ENCODE measurements at places on chromosomes 5 and 9.

DNA sequence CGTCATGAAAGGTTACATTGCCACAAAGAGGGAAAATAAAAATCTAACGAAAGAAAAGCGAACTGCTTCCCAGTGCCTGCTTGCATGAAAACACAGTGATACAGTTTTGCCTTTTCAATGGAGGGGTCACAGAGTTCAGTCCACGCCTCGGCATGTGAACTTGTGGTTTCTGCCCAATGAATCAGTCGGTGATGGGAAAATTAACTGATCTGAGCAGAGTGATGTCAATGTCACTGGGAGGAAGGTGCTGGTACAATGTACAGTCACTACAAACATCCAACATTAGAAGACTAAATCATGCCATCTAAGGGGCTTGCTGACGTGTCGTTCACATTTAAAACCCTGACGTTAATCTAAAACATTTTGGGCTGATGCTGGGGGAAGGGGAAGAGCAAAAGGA lies 151.8 kb upstream of the MSX2 start:
- no peak for DNase-seq

- no peak for DNase-seq
Measured at GRCh38 chr9:37042421-37042820, 8.4 kb upstream of the PAX5 start.

DNA sequence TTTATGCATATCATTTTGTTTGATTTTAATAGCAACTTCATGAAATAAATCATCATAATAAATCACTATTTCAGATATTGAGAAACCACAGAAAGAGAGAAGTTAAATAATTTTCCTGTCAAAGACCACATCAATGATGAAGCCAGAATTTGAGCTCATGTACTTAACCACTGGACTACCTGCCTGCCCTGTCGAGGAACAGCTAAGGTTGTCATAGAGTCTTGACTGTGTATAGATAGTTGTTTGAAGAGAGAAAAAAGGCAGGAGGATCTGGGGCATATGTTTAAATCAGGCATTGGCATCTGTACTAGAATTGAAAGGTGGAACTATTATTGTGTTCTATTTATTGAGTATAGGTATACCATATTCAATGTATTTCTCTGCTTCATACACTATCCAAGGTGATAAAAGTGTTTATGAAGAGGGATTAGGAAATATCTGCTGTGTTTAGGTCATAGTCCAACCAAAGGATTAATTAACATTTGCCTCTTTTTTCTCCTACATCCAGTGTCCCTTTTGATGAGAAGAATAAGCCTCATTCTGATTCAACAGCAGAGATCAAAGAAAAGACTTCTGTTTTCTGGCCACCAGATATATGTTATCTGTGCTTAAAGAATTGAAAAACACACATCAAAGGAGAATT lies 37.3 kb upstream of the CDKN2B start:
- no peak for DNase-seq

GRCh38 chr9:134618833-134619447 lies 22.7 kb upstream of the COL5A1 start:
- DNase-seq, result no peak

- DNase-seq, result no peak
Measured at GRCh38 chr9:22065431-22066200, 56.5 kb upstream of the CDKN2B start.

DNA sequence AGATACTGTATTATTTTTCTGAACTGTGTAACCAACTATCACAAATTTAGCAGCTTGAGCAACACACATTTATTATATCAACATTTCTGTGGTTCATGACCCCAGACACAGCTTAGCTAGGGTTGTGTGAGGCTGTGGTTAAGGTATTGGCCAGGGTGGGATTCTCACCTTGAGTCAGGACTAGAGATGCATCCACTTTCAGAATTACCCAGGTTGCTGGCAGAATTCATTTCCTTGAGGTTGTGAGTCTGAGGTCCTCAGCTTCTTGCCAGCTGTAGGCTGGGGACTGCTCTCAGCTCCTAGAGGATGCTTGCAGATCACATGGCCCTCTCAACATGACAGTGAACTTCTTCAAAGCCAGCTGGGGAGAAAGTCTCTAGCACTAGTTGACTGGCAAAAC lies 122.5 kb upstream of the RASGRF2 start:
- DNase-seq, result peak; percentile 15

GRCh38 chr5:8857051-8857450 lies 688.8 kb downstream of the SEMA5A start:
- DNase-seq, result no peak

GRCh38 chr9:115717711-115718173 lies 435.8 kb upstream of the PAPPA start:
- no peak for DNase-seq

DNA sequence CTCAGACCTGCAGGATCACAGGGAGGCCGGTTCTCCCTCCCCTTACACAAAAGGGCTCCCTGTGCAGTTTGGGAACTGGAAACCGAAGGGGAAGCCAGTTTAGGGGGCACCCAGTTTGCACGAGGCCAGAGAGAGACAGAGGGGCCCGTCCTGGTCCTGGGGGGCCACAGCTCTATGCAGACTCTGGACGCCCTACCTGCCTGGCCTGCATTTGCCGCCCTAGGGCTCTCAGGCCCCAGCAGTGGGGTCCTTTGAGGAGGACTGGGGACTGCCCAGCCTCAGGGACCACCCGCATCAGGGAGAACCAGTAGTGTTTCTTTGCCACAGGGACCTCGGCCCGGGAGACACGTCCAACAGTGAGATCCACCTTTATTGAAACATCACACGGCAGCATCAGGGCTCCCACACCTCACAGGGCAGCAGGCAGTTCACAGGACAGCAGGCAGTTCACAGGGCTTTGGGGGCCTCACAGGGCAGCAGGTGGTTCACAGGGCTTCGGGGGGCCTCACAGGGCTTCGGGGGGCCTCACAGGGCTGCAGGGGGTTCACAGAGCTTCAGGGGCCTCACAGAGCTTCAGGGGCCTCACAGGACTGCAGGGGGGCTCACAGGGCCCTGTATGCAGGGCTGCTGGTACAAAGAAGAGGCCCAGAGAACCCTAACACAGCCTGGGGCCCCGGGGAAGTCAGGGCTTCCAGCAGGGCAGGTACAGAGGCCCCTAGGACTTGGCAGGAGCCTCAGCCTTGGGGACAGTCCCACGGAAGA lies 648 bp upstream of the NSMF start:
- peak; percentile 36 for DNase-seq

DNA sequence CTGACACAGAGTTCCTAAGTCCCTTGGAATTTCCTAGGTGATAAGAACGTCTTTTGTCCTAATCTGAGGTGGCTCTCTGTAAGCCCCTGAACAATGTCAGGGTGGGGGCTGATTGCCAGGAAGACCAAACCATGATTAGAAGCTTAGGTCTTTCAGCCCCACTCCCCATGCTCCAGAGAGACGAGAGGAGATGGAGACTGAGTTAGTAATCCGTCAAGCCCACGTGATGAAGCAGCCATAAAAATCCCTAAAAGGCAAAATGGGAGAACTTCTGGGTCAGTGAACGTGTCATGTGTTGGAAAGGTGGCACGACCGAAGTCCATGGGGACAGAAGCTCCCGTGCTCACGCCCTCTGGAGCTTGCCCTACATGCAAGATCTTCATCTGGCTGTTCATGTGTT lies 85.6 kb downstream of the RAD23B start:
- no peak for DNase-seq

- DNase-seq, result peak; percentile 29
Measured at GRCh38 chr5:119435436-119436132, 16.7 kb upstream of the HSD17B4 start.

DNA sequence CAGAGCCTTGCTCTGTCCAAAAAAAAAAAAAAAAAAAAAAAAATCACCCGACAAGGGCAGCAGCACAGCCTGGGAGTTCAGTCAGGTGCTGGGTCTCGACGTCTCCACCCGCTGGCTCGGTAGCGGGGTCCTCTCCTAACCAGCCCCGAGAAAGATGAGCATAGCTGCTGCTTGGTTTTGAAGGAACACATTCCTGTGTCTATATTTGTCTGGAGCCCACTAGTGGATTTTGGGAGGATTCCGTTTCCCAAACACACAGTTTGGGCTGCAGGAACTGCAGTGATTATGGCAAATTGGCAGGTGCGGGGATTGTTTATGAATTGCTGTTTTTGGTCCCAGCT lies 1.2 kb downstream of the OTULINL start:
- DNase-seq, result no peak

GRCh38 chr5:168315416-168316138 lies 24.1 kb downstream of the WWC1 start:
- no peak for DNase-seq

DNA sequence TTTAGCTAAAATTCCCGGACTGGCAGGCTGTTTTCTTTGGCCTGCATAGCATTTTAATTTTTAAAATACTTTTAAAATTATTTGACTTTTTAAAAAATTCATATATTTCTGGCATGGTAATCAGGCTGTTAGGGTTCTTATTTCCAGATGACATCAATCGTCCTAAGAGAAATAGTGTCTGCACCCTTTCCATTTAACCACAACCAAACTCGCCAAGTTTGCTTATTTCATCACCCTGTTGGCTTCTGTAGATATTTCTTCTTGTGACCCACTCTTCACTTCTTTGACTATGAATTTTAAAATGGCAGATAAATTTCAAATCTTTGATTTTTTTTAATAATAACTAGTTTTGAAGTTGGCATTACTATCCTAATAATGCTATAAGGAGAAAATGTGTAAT lies 675.7 kb upstream of the FTMT start:
- DNase-seq, result no peak

DNA sequence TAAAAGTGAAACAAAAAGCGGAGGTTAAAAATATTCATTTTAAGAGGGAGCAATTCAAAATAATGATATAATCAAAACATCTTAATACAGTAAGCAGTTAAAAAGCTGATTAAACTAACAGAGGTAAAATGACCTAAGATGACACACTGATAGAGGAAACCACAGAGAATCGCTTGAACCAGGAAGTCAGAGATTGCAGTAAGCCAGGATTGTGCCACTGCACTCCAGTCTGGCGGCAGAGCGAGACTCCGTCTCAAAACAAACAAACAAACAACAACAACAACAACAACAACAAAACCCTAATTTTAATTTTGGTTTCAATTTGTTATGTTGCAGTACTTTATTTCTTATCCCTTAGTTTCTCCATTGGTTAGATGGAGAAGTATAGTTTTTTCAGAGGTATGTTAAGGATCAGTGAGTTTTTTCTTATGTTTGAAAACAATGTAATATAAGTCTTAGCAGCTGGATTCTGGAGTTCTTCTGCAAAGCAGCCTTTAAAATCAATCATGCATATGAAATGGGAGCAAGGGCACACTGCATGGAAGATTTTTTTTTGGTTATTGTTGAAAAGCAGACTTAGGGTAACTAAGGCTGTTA lies 58.5 kb downstream of the MLANA start:
- DNase-seq, result no peak

DNA sequence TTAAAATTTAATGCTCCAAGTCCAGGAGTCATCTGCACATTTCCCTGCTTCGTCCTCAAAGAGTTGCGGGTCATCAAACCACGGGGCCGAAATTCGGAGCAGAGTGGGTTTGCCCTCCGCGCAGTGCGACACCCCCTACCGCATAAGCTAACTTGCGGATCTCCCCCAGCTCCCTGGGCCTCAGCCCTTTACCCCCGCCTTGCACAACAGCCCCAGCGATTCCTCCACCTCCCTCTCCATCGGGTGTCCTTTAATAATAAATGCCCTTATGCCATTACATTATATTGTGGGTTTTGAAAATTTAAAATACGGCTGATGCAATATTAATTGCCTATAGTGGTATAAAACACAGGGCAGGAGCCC lies 3.9 kb downstream of the POU4F3 start:
- DNase-seq, result no peak

All from natural killer cell (primary cell).